ENCODE measurements at places on chromosomes 11 and 22. TPM values are rescaled to one million over a fixed set of nuclear protein-coding genes. Genes with fewer than 3 reads are reported as not detected.
A peak's percentile ranks its signal among the peaks of the same experiment; 100 is the strongest.

GRCh38 chr11:132073787-132074186 lies 703.4 kb downstream of the NTM start:
- no peaks in the 10 kb centered on the region for H3K36me3 ChIP-seq
- DNase-seq = no peak
- no peaks in the 10 kb centered on the region for H3K27me3 ChIP-seq
- no peak overlapping the region for H3K4me3 ChIP-seq

- no peak for DNase-seq
- no peaks in the 10 kb centered on the region for H3K4me1 ChIP-seq
- no peaks in the 10 kb centered on the region for H3K36me3 ChIP-seq
- H3K4me3 ChIP-seq = no peak overlapping the region
- no peaks in the 10 kb centered on the region for H3K27me3 ChIP-seq
Measured at GRCh38 chr11:121901886-121902285, 214.1 kb downstream of the BLID start.

Gene IGSF9B
- 1.6 TPM for total RNA-seq

DNA sequence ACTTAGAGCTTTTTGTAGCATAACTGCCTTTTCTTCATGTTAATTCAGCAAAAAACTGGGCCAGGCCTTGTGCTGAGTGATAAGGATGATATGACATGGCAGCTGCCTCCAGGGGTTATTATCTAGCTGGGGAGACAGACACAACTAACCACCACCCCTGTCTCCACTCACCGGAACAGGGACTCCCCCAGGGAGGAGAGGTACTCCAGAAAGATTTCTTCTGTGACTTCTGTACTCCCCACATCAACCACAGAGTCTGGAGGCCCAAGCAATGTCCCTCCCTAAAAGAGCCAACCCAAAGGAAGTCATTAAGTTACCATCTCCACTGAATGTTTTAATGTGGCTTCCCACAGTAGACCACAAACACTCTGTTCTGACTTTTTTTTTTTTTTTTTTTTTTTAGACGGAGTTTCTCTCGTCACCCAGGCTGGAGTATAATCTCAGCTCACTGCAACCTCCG lies 14.3 kb upstream of the PMM1 start:
- no peaks in the 10 kb centered on the region for H3K4me1 ChIP-seq
- H3K36me3 ChIP-seq = peaks cover 8% of the 10 kb centered on the region
- DNase-seq = no peak
- H3K4me3 ChIP-seq = no peak overlapping the region
- no peak overlapping the region for H3K27ac ChIP-seq

Gene MTNR1B
- not detected for total RNA-seq

DNA sequence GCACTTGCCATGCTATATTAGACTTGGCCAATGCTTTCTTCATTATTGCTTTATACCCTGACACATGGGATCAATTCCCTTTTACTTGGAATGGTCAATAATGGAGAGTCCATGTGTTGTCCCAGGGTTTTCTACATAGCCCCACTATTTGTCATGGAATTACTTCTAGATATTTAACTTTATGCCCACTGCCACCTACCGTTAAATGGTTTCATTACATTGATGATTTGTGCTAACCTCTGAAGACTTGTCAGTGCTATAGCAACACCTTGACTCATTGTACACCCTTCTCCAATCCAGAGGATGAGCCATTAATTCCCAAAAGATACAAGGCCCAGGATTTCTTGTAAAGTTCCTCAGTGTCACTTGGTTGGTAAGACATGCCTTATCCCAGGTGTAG lies 31.4 kb upstream of the SLC22A25 start:
- no peaks in the 10 kb centered on the region for H3K36me3 ChIP-seq
- H3K27ac ChIP-seq = no peak overlapping the region
- no peaks in the 10 kb centered on the region for H3K27me3 ChIP-seq
- no peaks in the 10 kb centered on the region for H3K4me1 ChIP-seq
- no peak overlapping the region for H3K4me3 ChIP-seq

GRCh38 chr11:2886191-2886894 lies 768 bp upstream of the CDKN1C start:
- no peaks in the 10 kb centered on the region for H3K27me3 ChIP-seq
- peak overlapping the region; percentile 79 for H3K27ac ChIP-seq
- no peak overlapping the region for H3K4me3 ChIP-seq
- H3K36me3 ChIP-seq = no peaks in the 10 kb centered on the region

Gene ANKRD42
- 9.6 TPM for total RNA-seq

DNA sequence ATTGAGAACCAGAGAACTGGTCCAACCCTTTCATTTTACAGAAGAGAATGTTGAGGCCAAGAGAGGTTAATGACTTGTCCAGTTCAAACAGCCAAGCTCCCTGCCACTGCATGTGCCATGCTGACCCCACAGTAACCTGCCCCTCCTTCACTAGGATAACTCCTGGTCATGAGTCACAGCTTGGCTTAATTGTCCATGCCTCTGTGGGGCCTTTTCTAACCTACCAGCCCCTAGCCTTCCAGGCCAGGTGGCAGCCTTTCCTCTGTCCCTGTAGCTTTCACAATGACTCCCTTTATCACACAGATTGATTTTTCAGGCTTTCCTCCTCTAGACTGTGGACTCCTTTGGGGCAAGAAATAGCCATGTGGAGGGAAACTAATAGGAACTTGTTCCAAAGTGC lies 97.2 kb downstream of the PIWIL4 start:
- H3K27me3 ChIP-seq = no peaks in the 10 kb centered on the region
- DNase-seq = peak; percentile 13
- H3K4me3 ChIP-seq = no peak overlapping the region
- no peaks in the 10 kb centered on the region for H3K4me1 ChIP-seq
- H3K27ac ChIP-seq = no peak overlapping the region
- no peaks in the 10 kb centered on the region for H3K36me3 ChIP-seq

Gene GAL3ST1
- total RNA-seq = 13.8 TPM

- H3K27ac ChIP-seq = no peak overlapping the region
- H3K36me3 ChIP-seq = no peaks in the 10 kb centered on the region
- peak; percentile 10 for DNase-seq
- H3K27me3 ChIP-seq = no peaks in the 10 kb centered on the region
- H3K4me1 ChIP-seq = peaks cover 28% of the 10 kb centered on the region
Measured at GRCh38 chr11:86632499-86633269, 39.7 kb downstream of the ME3 start.

Gene SLC25A45
- total RNA-seq = 52.4 TPM

- DNase-seq = no peak
- H3K4me1 ChIP-seq = no peaks in the 10 kb centered on the region
- no peaks in the 10 kb centered on the region for H3K36me3 ChIP-seq
- no peak overlapping the region for H3K27ac ChIP-seq
Measured at GRCh38 chr11:10520562-10520961, 20.4 kb downstream of the RNF141 start.

- no peaks in the 10 kb centered on the region for H3K36me3 ChIP-seq
- H3K27me3 ChIP-seq = no peaks in the 10 kb centered on the region
- no peak overlapping the region for H3K4me3 ChIP-seq
- H3K27ac ChIP-seq = no peak overlapping the region
Measured at GRCh38 chr11:46519351-46519750, 74.5 kb downstream of the AMBRA1 start.

- H3K27ac ChIP-seq = no peak overlapping the region
- no peaks in the 10 kb centered on the region for H3K36me3 ChIP-seq
- no peak overlapping the region for H3K4me3 ChIP-seq
- no peak for DNase-seq
- no peaks in the 10 kb centered on the region for H3K4me1 ChIP-seq
Measured at GRCh38 chr11:87456499-87456898, 418.8 kb downstream of the TMEM135 start.

DNA sequence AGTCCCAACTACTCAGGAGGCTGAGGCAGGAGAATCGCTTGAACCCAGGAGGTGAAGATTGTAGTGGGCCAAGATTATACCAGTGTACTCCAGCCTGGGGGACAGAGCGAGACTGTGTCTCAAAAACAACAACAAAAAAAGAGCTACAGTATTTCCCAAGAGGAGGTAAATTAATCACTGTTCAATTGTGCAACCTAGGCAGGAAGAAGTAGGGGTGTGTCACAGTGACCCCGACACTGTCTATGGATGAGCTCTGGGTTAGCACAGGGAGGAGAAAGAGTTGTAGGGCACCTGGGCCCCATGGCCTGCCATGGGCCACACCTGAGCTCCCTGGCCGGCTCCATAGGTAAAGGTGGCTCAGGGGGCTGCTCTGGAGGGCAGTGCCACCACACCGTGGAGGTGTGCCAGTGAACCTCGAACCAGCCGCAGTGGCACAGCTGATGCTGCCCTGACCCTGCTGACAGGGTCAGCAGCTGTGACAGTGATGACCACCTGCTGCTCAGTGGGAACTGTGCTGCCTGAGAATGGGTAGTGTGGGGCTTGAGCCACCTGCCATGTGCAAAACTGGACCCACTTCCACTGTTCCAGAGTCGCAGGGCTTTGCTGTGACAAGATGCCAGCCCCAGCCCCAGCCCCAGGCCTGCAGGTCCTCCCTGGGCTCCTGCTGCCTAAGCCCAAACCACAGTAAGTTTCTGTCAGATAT lies 84.0 kb upstream of the PITPNB start:
- no peaks in the 10 kb centered on the region for H3K27me3 ChIP-seq
- H3K4me3 ChIP-seq = no peak overlapping the region
- no peak overlapping the region for H3K27ac ChIP-seq
- no peaks in the 10 kb centered on the region for H3K36me3 ChIP-seq
- no peak for DNase-seq

- H3K36me3 ChIP-seq = no peaks in the 10 kb centered on the region
- no peak overlapping the region for H3K27ac ChIP-seq
- DNase-seq = no peak
- no peaks in the 10 kb centered on the region for H3K4me1 ChIP-seq
- H3K4me3 ChIP-seq = no peak overlapping the region
Measured at GRCh38 chr22:40416267-40416570, 45.8 kb downstream of the SGSM3 start.

DNA sequence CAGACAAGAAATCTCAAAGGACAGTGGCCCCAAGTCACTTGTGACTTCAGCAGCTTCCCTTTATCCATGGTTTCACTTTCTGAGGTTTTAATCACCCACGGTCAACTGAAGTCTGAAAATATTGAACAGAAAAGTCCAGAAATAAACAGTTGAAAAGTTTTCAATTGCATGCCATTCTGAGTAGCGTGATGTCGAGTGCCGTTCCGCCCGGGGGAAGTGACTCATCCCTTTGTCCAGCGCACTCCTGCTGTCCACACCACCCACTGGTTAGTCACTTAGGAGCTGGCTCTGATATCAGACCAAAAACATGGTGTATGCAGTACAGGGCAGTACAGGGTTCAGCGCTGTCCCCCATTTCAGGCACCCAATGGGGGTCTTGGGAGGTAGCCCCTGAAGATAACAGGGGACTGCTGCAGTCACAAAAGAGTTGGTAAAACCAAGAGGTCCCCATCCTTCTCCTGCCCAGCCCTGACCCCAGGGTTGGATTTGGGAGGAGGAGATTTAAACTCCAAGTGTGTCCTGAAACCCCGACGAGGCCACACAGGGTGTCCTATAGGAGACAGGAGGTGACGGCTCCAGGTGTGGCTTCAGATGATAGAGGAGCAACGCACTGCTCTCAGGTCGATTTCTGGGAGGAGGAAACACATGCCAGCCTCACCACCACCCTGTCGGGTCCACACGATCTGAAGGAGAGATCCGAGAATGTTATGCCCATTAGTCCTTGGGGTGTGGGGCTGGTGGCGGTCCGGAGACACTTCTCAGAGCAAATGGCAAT lies 390.1 kb downstream of the CTTN start:
- no peak overlapping the region for H3K27ac ChIP-seq
- no peak overlapping the region for H3K4me3 ChIP-seq
- DNase-seq = no peak
- H3K4me1 ChIP-seq = no peaks in the 10 kb centered on the region
- H3K36me3 ChIP-seq = no peaks in the 10 kb centered on the region
- H3K27me3 ChIP-seq = no peaks in the 10 kb centered on the region
